Non-pigmented ciliary epithelial cell (primary cell): ENCODE measurements at places on chromosomes 16 and 17.

GRCh38 chr17:70422862-70423261, 253.5 kb downstream of the KCNJ2 start:
- DNase-seq = no peak

DNA sequence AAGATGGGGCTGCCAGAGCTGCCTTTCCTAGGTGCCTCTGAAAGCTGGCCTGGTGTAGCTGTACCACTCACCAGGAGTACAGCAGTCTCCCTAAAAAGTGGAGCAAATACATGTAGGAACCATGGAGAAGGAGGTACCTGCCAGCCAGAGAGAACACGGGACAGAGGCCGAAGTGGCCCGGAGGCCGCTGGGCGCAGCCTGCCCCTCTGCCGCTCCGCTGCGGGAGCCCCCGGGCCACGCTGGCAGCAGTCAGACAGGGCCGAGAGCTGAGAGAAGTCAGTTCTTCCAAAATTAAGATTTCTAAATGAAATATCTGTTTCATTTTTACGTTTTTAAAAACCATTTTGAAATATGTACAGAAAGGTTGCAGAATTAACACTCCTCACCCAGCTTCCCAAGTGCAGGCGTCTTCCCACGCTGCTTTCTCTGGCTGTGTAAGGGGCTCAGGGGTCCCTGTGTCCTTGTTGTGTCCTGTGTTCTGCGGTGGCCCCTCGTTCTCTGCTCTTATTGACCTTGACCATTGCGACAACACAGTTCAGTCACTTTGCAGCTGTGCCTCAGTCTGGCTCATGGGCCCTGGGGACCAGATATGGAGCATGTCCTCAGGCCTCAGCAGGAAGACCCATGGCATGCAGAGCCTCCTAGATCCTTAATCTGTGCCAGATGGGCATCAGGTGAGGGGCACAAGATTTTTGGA, 5.0 kb downstream of the MAPK8IP3 start:
- DNase-seq = no peak

GRCh38 chr16:56916571-56917403, 15.2 kb upstream of the HERPUD1 start:
- DNase-seq = no peak

- no peak for DNase-seq
Observed at GRCh38 chr17:52524096-52524637, 365.7 kb upstream of the CA10 start.

DNA sequence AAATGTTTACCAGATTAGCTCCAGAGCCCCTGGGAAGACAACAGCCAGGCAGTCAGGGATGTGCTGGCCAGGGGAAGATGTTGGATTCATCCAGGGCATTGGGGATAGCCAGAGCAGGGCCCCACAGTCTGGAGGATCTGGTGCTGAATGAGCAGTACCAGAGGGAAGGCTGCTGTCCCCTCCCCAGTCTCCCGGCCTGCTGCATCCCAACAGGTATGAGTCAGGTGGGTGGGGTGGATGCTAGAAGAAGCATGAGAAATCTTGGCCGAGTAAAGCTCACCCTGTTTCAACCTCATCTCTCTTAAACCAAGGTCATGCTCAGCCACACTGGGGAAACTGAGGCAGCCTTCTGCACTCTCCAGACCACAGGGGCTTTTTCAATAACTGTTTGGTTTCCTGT, 71.9 kb upstream of the SEC14L1 start:
- no peak for DNase-seq
